ENCODE measurements at places on chromosomes 2 and 18.

DNA sequence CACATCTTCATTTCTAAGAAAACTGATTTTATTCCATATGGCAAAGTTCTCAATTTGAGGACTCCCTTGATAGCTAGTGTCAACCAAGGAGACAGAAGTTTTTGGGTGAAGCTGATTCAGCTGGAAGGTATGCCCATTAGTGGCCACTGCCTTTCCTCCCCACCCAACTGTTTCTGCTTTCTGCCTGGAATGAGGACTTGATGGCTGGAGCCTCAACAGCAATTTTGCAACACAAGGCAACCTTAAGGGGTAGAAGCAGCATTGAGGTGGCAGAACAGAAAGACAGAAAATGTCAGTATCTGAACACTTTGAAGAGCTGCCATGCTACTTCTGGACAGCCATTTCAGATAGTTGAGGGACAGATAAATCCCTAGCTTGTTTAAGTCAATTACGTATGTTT, 47.0 kb downstream of the INHBB start:
- no peak for DNase-seq

- DNase-seq, result no peak
These were observed 63.8 kb downstream of the EHD3 start for GRCh38 chr2:31297751-31298150.

DNA sequence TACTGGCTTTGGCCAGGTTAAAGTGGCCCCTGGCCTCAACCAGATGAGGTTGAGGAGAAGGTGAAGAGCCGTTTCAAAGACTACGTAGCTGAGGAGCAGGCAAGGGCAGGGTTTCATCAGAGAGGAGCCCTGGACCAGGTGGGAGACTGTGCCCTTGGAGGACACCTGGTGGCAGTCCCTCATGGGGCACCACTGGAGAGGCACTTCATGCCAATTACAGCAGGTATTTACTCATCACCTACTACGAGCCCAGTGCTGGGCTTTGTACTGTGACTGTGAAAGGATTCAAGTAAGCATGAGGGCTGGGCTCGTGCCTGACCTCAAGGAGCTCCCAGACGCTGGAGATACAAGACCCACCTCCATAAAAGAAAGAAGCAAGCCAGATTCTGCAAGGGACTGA, 37.6 kb downstream of the SMAD7 start:
- no peak for DNase-seq

DNA sequence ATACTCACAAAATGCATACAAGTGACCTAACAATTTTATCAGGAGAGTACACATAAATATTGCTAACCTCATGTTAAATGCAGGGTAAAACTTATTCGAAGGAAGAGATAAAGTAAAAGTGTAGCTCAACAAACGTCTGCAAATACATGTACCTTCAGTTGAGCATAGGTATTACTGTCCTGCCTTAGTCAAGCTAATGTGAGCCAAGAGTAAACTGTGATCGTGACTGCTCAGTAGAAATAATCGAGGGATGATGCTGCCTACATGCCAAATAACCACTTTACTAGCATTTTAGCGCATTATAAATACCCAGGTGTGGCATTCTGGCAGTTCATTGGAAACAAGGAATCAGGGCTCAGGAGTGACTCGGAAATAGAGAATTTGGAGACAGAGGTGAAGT, 779.5 kb downstream of the SOCS6 start:
- no peak for DNase-seq

GRCh38 chr2:105888625-105889024, 143.9 kb downstream of the NCK2 start:
- no peak for DNase-seq

DNA sequence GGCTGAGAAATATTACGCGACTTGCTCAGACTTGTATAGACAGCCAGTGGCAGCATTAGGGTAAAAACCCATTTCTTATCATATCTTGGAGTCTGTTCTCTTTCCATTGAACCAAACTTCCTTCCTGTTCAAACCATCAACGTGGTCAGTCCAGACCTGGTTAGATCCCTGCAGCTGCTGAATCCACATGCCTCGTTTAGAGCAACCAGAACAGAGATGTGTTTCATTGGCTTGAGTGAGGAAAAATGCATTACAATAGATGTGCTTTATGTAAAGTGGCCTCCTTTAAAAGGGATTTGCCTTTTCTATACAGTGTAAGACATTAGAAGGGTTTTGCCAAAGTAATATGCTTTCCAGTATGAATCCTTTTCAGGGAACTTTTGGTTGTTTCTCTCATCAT, 232.4 kb downstream of the MEIS1 start:
- DNase-seq, result no peak

- no peak for DNase-seq
These were observed 79.4 kb upstream of the AGAP1 start for GRCh38 chr2:235414422-235414821.

DNA sequence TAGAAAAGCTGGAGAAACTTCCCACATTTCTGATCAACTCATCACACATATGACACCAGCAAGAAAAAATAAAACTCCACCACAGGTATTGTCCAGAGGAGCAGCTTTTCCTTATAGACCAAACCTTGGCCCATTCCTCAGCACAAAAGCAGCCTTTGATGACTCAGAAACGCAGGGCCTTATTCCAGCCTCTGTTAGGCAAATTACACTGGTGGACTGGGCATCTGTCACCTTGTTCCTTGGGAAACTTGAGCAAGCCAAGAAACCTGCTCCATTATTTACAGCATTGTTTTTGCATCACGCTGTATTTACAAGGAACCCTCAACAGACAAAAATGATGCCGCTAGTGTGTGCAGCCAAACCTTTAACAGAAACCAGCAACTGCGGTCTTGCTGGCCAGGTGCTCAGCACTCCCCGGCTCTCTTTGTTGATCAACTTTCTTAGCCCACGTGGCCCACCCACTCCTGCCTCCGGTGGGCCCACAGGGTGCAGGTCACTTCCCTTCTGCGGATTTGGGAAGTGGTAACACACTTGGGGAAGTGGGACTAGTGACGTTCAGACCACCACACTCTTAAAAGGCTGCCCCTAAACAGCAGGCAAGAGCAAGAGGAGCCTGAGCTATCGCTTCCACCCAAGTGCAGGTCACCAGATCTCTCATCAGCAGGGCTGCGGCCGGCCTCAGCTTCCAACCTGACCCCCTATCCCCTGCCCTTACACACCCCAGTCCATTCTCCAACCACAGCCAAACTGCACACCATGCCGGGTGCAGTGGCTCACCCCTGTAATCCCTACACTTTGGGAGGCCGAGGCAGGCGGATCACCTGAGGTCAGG, 1.5 kb downstream of the AP1S3 start:
- no peak for DNase-seq

DNA sequence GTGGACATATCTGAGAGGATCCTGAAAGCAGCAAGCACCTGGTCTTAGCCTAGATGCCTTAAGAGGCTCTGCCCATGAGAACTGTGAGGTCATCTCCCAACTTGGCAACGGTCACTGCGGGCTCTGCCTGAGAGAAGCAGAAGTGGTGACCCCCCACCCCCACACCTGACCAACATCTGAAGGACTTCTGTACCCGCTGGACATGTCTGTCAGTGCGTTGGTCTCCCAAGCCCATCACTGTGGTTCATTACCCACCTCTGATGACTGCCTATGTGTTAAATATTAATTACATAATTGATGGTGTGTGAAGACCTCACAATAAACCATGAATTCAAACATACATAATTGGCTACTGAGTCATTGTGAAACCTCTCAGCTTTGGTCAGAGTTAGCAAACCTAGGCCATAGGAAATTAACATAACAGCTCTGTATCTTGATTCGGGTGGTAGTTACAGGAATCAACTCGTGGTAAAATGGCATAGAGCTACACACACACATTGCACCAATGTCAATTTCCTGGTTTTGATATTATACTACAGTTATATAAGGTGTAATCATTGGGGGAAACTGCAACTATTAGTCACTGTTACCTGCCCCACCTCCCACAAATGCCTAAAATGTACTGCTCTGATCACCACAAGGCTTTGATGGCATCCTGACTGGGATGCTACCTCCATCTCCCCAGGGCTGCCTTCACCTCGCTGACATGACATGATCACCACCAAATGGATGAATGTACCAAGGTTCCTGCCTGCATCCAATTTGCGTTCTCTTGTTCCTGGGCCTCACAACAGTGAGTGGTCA, 4.3 kb upstream of the GALNT1 start:
- DNase-seq, result no peak

DNA sequence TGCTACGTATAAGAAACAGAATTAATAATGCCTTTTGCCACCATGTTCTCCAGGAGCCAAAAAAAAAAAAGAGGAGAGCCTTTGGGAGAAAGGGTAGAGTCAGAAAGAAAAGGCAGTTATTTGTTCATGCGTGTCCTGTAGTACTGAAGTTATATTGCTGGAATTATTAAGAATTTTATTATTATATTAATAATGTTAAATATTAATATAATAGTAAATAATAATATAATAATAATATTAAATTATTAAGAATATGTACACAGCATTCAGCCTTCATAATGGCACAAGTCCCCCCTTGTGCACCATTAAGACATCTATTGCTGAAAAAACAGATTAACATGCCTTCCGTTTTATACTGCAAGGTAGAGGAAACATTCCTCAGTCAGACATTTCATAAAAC, 8.1 kb downstream of the REG1A start:
- DNase-seq, result no peak

GRCh38 chr18:76909439-76909838, 87.1 kb downstream of the ZNF236 start:
- no peak for DNase-seq

DNA sequence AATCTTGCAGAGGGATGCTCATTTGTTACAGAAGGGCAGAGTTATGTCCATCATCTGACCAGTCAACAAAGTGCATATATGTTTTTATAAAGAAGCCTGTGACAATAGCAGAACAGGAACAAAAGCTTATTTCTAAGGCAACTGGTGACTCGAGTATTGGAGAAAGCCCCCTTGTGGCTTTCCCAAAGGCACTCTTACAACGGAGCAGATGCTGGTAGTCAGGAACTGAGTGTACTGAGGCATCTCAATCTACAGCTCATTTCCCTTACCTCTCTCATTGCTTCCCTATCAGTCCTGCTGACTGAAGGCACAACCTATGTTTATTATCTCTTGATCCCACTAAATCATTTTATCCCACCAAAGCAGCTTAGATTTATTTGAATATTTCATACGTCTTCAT, 557.1 kb upstream of the CHAC2 start:
- no peak for DNase-seq

GRCh38 chr2:16128746-16129610, 188.6 kb downstream of the MYCN start:
- no peak for DNase-seq

DNA sequence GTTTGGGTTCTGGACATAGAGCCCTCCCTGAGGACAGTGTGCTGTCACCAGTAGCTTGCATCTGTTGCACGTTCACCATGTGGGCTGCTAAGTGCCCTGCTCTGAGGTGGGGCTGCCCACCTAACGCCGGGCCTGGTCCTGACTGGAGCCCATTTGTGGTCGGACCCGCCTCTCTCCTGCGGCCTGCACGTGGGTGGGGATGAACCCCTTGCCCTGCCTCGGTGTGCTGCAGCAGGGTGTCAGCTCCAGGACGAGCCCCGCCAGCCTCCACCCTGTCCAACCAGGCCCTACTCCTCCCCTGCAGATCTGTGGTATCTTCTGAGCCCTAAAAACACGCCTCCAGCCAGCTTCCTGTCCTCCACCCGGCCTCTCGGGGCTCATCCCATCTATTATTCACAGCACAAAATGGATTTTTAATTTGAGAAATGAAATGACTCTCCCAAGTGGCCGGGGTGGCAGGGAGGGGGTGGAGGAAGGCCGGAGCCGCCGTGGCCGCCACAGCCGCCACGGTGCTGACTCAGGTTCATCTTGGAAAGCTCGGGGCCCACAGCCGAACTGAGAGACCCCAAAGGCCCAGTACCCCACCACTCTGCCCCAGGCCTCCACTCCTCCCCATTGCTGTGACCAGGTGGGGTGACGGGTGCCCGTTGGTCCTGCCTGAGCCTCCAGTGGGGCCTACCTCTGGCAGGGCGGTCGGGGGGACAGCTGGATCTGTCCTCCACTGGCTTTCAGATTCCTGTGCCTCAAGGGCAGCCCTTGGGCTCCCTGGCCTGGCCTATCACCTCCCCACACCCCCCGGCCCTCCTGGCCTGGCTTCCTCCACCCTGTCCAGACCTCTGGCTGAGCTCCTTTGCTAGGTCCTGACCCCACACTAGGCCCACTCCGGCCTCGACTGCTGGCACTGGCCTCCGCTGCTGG, 2.8 kb upstream of the ECEL1 start:
- no peak for DNase-seq

- no peak for DNase-seq
These were observed 78.5 kb downstream of the PMS1 start for GRCh38 chr2:189862751-189863150.

DNA sequence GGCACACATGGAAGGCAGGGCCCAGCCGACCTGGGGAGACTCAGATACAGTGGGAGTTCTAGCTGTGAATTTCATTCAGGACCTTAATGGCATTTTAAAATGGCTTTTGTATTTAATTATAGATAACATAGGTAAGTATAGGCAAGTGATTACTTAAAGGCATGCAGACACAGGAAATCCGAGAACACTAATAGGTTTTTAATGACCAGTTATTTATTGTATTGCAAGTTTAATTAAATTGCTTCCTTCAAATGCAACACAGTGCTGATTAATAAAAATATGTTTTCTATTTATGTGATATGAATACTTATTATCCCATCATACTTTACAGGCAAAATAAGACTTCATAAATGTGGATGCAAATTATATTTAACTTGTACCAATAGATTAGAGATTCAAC, 19.7 kb upstream of the SH3RF3 start:
- DNase-seq, result no peak

DNA sequence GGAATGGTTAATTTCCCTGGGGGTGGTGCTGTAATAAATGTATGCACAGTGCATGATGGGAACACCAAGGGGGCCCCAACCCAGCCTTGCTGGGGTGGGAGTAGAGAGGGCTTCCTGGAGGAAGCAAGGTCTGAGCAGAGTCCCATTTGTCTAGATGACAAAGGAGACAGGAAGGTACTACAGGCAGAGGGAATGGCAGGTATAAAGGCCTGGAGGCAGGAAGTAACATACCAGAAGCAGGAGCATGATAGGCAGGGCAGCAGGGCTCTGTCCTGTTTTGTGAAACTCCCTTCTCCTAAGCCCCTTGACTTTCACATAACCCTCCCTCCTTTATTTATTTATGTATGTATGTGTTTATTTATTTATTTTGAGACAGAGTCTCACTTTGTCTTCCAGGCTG, 3.9 kb downstream of the GMPPA start:
- no peak for DNase-seq

GRCh38 chr2:189467160-189467559, 25.9 kb downstream of the WDR75 start:
- no peak for DNase-seq

DNA sequence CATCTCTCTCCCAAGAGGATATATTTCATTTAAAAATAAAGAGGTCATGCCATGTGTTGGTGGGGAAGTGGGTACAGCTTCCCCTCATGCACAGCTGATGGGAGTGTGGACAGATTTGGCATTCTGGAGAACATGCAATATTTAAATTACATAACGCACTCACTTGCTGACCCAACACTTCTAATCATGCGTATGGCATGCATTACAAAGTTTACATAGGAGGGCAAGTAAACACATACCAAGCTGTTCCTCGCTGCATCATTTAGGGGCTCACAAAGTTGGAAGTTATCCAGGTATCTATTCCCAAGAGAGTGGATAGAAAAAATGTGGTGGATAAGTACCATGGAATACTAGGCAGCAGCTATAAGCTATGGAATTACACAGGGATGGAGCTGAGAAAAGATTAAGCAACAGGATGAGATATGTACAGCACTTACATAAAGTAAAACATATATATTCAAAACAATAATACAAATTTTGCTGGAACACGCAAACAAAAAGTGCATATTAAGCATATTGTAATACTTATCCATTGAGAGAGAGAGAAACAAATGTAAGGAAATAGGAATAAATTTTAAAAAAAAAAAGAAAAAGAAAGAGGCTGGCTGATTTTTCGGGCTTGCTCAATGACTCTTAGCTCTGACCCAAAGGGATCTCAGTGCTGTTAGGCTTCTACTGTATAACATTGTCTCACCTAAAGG, 11.0 kb downstream of the CYP1B1 start:
- no peak for DNase-seq
